Activated CD8-positive, alpha-beta memory T cell treated with anti-CD3 and anti-CD28 coated beads for 24 hours (primary cell): ENCODE measurements at places on chromosomes 12 and 14.

- DNase-seq = no peak
Observed at GRCh38 chr12:46184798-46185595, 83.8 kb downstream of the SLC38A1 start.

GRCh38 chr12:82651489-82651888 lies 35.2 kb upstream of the TMTC2 start:
- DNase-seq = no peak

DNA sequence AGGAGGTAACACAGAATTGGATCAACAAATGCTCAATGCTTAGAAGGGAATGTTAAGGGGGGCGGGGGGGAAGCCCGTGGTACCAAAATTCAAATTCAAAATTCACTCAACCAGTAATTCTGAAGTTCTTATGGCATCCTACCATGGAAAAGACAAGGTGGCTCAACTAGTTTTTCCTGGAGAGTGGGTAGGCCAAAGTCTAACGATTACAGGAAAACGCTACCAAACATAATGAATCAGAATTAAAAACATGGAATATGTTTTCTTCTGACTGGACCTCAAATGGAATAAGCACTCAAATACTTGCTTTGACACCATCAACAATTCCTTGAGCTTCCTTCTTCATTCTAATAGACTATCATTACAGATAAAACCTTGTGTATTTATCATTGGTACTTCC lies 2.3 kb downstream of the NACA start:
- no peak for DNase-seq

DNA sequence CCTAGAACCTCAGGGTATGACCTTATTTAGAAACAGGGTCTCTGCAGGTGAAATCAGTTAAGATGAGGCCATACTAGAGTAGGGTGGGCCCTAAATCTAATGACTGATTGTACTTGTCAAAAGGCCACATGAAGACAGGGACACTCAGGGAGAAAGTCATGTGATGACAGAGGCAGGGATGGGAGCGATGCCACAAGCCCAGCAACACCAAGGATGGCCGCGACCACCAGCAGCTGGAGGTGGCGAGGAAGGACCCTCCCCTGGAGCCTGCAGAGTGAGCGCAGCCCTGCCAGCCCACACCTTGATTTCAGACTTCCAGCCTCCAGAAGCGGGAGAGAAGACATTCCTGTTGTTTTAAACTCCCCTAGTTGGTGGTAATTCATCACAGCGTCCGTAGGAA lies 199.9 kb downstream of the PHETA1 start:
- no peak for DNase-seq

DNA sequence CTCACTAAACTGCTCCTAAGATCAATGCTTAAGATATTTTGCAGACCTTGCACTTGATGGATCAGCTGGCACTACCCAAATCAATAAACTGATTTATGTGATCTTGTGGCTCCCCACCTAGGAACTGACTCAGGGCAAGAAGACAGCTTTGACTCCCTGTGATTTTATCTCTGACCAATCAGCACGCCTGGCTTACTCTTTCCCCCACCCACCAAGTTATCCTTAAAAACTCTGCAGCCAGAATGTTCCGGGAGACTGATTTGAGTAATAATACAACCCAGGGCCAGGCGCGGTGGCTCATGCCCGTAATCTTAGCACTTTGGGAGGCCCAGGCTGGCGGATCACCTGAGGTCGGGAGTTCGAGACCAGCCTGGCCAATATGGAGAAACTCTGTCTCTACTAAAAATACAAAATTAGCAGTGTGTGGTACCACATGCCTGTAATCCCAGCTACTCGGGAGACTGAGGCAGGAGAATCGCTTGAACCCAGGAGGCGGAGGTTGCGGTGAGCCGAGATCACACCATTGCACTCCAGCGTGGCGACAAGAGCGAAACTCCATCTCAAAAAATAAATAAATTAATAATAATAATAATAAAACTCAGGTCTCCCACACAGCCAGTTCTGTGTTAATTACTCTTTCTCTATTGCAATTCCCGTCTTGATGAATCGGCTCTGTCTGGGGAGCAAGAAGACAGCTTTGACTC lies 12.0 kb downstream of the MORN3 start:
- DNase-seq = no peak
